ENCODE measurements at places on chromosomes 2 and 18.

GRCh38 chr18:66066191-66066590 is 315.4 kb downstream of the CDH7 start:
- DNase-seq = no peak

DNA sequence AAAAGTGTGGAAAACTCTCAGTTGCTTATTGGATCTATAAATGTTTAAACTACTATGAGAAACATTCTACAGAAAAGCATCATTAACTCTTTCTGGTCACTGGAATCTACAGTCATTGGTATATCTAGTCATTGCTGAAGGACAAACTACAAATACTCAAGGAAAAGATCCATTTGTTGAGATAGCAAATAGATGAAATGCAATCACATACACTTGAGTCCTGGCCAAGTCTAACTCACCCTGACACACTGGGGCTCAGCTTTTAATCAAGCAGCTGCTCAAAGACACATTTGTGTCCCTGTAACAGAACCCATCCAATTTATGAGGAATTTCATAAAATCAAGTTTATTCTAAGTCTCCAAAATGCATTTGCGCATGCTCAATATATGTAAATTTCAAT is 68.7 kb downstream of the CDH2 start:
- no peak for DNase-seq

DNA sequence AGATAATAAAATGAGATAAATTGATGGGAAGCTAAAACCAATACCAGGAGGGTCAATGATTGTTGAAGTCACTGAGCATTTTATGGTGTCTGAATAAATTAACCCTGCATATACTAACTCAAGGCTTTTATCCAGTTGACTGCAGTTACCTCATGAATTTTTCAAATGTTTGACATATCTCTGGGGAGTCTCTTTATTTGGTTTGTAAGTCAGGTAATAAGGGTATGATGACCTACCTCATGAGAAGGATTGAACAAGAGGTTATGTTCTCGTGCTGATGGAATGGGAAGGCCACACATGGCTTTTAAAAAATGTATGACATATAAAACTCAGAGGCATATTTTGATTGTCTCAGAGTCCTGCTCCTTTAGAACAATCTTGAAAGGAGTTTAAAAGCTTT is 237.6 kb downstream of the THSD7B start:
- no peak for DNase-seq

DNA sequence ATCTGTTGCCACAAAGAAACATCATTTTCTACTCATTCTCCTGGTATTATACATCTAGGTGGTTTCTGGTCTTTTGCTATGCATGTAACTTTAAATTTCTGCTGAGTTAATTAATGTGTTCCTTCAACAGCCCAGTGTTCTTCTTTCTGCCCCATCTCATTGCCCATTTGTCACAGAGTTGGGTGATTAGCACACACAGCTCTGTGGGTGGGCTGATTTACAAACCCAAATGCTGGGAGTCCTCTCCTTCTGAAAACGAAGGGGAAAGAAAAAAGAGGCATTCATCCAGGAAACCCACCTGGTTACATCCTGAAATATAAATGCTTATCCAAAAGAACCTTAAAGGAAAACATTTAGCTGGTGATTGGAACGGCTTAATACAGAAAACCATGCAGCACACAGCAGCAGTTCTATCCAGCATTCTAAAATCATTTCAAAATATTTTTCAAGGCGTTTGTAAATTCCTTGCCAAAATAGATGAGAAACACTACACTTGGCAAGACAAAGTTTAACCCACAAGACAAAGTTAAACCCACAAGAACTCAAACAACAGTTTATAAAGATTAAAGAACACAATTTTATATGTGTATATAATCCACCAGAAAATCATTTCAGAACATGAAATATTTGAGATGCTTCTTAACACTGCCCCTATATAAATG is 177.9 kb downstream of the ANTXR1 start:
- no peak for DNase-seq

- DNase-seq = no peak
Observed at GRCh38 chr2:3575534-3576262, 638 bp downstream of the RPS7 start.

DNA sequence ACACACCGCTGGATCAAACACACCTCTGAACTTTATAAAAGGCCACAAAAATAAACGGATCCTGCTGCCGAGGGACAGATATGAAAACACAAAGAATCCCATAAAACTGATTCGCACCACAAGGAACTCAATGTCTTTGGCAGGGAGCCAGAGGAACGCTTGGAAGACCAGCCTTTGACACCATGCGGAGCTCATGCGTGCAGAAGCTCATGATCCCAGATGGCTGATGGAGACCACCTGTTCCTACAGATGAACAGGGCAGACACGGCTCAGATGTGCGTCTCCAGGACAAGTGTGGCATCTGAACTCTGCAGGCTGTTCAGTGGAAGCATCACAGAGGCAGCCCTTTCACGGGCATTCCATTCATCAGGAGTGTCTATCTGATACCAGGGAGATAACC is 24.9 kb downstream of the COPS9 start:
- DNase-seq = no peak

DNA sequence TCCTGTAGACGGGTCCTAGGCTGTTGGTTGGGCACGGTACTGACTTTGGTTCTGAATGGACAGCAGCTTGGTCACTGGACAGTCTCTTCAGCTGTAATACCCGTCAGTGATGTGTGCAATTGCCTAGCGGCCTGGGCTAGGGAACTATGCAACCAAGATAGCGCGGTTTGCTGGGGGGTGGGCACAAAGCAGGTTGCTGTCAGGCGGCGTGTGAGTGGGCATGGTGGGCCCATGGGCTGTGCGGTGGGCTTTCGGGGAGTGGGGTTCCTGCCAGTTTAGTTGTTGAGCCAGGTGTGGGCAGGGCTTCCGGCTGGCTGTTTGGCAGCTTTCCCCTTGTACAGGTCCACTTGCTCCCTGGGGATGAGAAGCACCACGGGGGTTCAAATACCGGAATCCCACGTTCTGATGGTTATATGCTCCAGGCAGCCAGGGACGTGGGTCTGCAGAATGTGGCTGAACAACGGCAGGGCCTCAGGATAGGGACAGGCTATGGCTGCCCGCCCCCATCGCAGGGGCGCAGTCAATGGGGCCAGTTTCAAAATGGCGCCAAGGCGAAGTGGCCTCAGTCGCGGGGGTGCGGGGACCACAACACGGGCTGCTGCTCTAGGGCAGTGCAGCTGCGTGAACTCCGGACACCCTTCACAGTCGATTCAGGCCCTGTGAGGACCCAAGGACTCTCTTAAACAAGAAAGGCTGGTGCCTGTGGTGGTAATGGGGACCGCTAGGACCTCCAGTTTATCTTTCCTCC is 407.5 kb upstream of the FIGN start:
- DNase-seq = no peak

DNA sequence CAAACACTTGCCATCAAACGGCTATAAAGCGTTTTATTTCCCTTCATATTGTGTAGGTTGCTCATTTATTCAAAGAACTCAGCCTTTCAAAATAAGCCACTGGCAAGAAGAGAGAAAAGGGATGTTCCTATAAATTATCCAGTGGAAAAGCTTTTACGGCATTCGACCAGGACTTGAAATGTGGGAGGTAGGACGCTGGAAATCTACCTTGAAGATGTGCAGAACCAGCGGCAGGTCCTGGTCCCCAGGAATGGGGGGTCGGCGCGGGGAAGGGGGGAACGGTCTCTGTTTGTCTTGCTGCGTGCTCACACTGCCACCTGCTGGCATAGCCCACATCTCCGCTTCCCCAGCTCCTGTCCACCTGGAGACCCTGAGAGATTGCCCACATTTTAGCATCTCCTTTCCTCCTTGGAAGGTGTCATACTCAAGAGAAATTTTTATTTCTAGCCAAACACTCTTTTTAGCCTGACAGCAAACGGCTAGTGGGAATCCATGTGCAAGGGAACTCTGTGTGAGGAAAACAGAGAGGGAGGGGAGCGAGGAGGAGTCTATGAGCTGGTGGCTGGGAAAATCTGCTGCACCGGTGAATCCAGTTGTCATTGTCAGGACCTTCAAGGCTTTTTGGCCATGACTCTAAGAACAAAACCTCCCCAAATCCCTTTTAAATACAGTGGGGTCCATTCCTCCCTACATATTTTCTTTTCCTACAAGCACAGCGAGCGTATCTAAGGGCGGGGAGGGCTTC is 349.0 kb upstream of the PKDCC start:
- DNase-seq = no peak

DNA sequence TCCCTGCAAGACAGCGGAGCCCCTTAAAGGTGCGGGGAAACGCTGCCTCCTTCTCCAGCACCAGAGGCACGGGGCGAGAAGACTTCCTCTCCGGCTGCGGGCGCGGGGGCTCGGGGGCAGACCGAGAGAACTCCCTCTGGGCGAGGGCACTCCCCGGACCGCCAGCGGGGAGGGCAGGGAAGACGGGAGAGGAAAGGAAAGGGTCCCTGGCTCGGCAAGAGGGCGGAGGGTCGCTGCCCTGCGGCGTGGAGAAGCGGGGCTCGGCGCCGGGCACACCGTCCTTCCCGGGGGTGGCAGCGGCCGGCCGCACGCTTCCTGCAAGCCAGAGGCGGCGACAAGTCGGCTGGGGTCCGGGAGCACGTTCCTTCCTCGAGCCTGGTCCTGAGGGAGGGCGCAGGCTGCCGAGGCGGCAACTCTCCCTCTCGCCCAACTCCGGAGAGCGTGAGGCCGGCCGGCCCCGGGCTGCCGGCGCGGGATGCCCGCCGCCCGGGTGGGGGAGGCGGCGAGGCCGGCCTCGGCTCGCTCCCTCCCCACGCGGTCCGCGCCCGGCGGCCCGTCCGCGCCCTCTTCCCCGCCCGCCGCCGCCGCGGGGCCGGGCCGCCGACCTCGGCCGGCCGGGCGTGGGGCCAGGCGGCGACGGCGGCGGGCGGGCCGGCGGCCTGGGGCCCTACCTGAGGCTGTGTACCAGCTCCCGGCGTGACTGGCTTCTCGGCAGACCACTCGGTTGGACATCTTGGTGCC is 1.1 kb downstream of the MEMO1 start:
- no peak for DNase-seq

GRCh38 chr18:64203295-64203694 is 54.4 kb upstream of the LINC00305 start:
- DNase-seq = no peak

DNA sequence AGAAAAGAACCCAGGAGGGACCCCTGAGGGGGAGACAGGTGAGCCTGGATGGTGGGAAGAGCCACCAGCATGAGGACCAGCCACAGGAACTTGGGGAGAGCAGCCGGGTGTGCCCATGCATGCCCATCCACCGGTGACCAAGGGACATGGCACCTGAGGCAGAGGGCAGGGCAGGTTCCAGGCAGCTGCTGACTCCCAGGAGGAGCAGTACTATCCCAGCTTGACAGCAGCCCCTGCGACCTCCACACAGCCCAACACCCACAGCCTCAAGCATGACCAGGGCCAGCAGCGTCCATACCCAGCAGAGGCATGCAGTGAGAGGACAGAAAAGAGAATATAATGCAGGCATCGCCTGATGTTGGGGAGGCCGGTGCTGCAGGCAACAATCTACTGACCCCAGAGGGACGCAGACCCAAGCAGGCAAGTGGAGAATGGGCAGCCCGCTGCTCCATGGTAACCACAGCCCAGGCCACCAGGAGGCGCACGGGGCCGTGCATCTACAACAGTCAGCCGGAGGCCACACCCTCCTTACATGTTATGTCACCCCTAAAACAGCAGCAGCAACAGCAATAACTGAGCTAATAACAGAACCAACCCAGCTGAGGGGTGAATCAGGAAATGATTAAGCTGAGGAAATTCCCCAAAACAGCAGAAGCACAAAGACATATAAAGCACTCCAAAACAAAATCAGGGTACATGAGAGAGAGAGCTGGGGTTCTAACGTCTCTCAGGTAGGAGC is 44.1 kb downstream of the ANKMY1 start:
- DNase-seq = peak; percentile 74

- no peak for DNase-seq
Observed at GRCh38 chr2:53949457-53949856, 21.3 kb downstream of the PSME4 start.

DNA sequence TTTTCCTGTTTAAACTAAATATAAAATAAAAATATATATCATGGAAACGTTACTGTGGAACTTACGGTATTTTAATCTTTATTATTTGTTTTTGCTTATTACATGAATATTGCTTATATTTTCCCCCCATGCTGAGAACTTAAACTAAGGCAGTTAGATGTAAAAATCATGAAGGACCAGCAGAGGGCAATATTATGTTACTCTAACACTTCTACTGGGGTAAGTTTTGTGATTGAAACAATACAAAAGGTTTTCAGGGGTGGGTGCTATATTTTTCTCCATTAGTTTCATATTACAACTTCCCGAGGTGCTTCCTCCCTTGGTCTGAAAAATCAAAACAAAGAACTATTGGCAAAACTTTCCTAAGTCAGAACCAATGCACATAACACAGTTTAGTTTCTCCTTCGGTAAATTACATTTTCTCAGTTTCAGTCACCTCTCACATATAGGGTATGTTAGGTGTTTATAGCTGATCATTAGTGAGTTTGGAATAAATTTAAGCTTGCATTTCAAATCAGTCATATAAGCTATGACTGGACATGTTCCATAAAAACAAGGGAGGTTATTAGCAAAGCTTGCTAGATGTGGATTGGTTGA is 54.8 kb downstream of the ZNF407 start:
- peak; percentile 57 for DNase-seq

- no peak for DNase-seq
Observed at GRCh38 chr2:11155381-11156035, at the start of gene SLC66A3. SLC66A3 (plus strand) TSS chr2:11155467; CDS start chr2:11155547, 80 bp downstream.

- no peak for DNase-seq
Observed at GRCh38 chr2:191023235-191023679, 9.3 kb upstream of the STAT1 start.

DNA sequence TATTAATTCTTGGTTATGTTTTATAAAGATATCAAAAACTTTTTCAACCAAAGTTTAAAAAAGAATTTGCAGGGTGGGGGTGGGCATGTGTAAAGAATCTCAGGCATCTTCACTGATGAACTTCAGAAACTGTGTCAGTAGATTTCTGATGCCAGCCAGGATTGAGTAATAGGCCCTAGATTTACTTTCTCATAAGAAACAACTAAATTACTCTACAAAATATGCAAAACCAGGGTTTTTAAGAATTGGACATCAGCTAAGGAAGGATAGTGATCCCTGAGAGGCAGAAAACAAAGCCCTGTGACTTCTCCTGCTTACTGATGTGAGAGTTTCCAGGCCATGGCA is 11.9 kb upstream of the IL1R1 start:
- DNase-seq = no peak

DNA sequence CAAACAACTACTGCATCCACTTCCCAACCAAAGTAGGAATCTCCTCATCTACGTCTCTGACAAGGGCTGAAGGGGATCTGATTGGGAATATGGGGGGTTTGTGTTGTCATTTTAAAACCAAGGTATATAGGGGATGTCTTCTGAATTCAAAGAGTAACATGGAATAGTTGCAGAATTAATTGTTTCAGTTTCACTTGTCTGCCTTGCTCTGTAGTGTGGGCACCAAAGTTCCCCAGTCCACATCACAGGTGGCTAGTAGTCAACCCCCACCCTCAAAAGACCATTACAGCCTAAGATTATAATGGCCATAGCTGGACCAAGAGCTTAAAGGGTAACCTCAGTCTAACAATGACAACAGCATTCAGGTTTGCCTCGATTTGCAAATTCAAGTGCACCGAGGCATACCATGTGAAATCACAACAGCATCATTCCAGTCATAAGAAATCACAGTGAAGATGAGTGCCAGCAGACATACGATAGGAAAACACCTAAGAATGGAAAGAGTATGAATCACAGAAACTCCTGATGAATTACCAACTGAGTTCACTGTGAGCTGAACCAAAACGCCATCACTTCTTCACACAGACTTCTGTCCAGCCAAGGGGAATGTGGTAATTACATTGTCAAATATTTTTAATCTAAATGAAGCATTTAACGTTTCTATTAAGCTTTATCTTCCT is 52.4 kb downstream of the MYO5B start:
- no peak for DNase-seq
